Nucleus accumbens (tissue), 56 donors: ENCODE measurements at places on chromosomes 11 and 22.
A peak's percentile ranks its signal among the peaks of the same experiment; 100 is the strongest.

DNA sequence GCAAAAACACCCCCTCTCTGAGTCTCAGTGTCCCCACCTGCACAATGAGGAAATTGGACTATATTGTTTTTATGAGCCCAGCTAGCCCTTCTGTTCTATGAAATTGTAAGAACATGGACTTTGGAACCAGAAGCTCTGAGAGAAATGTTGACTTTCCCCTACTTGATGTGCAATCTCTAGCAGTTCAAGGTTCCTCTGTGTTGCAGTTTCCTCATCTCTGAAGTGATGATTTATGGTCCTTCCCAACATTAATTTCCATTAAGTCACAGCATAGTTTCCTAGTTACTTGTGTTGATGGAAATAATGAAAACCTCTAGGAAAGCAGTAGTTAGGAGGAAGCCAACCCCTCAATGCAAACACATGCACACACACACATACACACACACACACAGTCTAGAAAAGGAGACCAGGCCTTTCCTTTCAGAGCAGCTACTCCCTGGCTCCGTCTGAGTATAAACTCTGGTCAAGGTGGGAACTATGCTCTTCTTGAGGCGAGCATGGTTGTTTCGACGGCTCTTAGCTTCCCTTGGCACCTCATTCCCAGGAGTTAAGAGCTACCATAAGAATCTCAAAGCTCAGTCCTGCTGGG is 518.4 kb downstream of the SOX6 start:
- no peak for DNase-seq

GRCh38 chr22:48365386-48365785 is 1462.3 kb downstream of the BRD1 start:
- DNase-seq: no peak

DNA sequence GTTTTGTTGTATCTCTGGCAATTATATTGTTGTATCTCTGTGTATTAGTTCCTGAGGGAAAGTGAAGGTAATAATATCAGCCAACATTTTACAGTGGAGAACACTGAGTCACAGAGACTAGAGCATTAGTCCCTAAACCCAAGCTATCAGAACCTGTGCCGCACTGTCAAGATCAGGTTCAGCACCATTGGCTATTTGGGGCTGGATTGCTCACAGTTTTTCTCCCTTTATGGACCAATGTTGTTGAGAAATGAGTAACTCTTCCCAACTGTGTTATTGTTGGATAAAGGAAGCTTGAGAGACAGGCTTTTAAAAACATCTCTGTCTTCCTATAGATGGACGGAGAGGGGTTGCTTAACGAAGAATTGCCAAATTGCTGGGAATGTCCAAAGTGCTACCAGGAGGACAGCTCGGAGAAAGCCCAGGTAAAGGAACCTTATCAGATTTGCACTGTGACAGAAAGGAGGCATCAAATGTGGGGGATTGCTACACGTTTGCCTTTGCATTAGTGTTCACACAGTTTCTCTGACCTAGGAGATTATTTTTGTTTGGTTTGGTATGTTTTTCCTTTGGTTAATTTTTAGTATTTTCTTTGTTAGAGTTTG is 18.2 kb upstream of the GRK2 start:
- DNase-seq: no peak

DNA sequence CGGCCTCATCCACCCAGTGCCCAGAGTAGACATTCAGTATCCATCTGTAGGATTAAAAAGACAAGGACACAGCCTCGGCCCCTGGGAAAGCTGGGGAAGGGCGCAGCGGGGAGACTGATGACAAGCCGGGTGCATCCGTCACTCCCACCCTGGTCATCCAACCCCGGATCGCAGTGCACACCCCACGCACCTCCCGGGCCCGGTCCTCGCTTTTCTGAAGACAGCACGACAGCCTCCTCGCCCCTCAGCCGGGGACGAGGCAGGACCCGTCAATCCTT is 1.1 kb downstream of the FCHSD2 start:
- DNase-seq: peak; percentile 59

DNA sequence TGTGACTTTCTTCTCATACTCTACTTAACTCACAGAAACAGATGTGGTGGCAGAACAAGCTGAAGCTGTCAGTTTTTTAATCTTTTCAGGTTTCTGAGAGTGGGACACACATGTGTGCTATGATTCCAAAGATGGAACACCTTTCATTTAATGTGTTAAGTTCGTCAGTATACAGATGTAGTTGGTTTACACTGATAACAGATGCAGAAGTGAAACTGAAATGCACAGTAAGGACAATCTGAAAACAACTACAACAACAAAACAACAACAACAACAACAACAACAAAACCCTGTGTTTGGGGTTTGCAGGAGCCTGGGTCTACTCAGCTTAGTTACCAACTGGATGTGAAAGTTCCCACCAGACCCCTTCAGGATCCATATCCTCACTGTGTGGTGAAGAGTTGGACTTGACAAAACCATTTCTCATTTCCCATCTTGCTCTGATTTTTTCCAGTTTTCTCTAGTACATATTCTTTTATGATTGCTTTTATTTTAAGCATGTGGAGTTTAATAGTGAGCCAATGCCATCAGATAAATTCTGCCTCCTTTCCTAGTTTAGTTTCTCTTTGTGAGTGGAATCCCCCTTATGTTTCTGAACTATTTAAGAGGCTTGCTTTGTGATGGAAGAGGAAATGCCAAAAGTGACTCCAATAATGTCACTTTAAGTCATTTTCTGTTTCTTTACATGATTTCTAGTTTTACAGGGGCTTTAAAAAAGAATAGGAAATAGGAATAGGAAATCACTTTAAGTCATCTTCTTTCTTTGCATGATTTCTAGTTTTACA is 47.8 kb downstream of the ARHGAP42 start:
- no peak for DNase-seq

- DNase-seq: no peak
These were observed 959 bp downstream of the CCND1 start for GRCh38 chr11:69641681-69642548.

GRCh38 chr22:44269117-44269498 is 43.6 kb downstream of the SHISAL1 start:
- no peak for DNase-seq

DNA sequence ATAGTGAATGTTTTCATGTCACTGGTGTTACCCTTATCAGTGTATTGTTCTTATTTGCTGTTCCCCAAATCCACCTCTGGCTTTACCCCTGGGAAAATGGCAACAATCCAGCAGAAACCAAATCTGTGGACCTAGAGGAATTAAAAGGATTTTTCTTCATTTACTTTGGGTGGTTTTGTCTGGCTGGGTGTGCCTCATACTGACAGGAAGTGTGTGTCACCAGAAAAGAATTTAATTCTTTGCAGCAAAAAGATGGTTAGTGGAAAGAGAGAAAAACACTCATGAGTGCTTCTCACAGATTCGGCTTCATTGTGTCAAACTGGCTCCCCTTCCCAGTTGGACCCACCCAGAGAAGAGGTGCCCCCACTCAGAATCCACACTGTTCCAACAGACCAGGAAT is 38.9 kb downstream of the FZD4 start:
- no peak for DNase-seq

GRCh38 chr11:5986885-5987284 is at the start of gene OR52L1:
OR52L1 (minus strand) TSS chr11:5986985; CDS start chr11:5986930, 55 bp downstream.
- DNase-seq: no peak

DNA sequence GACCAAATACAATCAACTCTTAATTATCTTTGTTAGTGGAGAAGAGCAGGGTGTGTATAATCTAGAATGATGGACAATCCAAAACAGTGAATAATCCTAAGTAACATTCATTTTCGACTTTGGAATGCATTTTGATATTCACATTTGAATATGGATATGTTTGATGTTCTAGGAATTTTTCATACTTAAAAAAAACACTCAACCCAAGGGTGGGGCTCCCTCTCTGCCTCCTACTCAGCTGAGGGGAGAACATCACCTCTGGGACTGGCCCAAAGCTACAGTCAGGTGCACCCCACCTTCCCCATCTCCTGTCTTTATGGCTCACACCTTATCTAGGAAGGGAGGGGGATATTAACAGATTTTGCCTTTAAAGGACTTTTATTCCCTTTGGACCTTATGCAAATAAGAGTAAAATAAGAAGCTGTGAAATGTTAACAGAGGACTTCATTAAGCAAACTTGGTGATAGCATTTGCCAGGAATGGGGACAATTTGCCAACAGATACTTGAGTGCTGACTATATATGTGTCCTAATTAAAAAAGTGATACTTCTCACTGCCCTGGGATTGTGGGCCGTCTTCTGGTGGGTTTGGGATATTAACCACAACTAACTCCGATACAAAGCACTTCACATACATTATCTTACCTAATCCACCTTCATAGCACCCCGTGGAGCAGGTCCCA is 187.0 kb downstream of the ST3GAL4 start:
- DNase-seq: no peak

DNA sequence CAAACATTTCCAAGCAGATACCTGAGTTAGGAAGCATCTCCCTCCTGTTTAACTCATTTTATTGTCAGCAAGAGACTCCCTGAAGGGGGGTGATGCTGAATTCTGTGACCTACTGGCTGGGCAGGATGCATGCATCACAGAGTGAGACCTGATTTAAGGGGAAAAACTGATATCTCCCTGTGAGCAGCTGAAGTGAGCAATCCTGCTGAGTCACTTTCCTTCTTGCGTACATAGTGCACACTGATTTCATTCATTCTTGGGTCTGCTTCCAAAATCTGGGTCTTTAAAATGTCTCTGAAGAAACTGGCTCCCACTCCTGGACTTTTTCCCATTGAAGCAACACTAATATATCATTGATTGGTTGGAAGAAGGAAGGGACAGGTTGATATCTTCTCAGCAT is 23.3 kb downstream of the P4HA3 start:
- DNase-seq: no peak

DNA sequence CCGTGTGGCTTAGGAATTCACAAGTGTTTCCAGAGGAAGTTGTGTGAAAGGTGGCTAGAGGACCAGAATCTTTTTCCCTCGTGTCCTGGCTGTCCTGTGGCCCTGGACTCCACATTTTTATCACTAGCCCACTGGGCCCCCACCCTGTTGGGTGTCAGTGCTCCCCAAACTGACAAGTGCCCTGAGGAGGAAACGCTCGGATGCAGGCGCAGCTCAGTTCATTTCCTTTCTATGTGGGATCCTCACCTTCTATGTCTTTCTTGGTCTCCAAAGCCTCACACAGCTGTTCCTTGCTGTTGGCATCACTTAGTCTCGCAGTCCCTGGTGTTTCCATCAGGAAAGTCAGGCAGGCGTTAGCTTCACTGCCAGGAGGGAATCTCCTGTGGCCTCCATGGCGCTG is 68.0 kb upstream of the KCNQ1OT1 start:
- no peak for DNase-seq

DNA sequence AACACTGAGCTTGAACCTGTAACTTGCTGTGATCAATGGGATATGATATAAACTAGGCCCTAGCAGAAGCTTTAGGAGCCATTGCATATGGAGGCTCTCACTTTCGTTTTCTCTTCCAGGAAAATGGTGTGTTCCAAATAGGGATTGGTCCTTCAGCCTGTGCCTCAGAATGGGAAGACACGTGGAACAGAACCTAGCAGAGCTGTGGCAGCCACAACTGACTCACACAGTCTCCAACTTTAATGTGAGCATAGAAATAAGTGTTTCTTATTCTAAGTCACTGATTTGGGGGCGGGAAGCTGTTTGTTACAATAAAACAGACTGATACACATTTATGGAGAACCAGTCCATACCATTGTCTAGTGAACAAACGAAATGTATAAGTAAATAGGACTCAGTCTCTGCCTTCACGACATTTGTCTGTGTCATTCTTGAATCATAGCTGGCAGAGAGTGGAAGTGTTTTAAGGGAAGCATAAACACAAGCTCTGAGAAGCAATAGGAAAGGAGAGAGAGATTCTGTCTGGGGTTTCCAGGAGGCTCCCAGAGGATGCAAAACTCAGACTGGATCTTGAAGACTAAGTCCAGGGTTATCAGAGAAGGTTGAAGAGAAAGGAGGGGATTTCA is 97.3 kb downstream of the GALNT18 start:
- no peak for DNase-seq

- peak; percentile 52 for DNase-seq
These were observed 16.4 kb downstream of the CDKN1C start for GRCh38 chr11:2869134-2869526.

GRCh38 chr11:62791501-62792201 is at the start of gene TMEM223:
TMEM223 (minus strand) TSS chr11:62792006; CDS start chr11:62791994, 12 bp downstream.
- DNase-seq: peak; percentile 83

- no peak for DNase-seq
These were observed 41.1 kb upstream of the TOP3B start for GRCh38 chr22:22023581-22024137.

GRCh38 chr11:77340501-77340900 is 39.0 kb upstream of the GDPD4 start:
- DNase-seq: no peak

GRCh38 chr22:45818424-45819085 is 146.9 kb downstream of the ATXN10 start:
- no peak for DNase-seq

GRCh38 chr11:94219771-94220170 is 84.6 kb upstream of the IZUMO1R start:
- DNase-seq: no peak

- DNase-seq: no peak
These were observed 10.1 kb downstream of the RAG1 start for GRCh38 chr11:36577859-36578258.

GRCh38 chr11:132464939-132465338 is 1067.4 kb downstream of the OPCML start:
- DNase-seq: no peak

GRCh38 chr11:95790933-95791708 is 823 bp downstream of the CEP57 start:
- DNase-seq: peak; percentile 52

DNA sequence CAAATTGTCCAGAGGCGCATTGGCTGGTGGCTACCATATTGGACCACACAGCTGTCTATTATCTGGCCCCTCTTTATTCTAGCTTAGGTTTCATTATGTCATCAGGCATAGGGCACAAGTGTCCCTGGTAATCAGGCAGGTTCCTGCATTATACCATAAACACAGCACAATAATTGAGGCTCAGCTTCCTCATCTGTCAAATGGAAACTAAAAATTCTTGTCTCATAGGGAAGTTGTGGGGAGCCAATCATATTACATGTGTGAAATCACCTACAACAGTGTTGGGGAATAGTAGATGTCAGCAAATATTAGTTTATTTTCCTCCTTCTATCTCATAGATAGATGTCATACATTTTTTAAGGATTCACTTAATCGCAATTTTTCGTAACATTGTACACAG is 231.0 kb upstream of the SORL1-AS1 start:
- DNase-seq: no peak

DNA sequence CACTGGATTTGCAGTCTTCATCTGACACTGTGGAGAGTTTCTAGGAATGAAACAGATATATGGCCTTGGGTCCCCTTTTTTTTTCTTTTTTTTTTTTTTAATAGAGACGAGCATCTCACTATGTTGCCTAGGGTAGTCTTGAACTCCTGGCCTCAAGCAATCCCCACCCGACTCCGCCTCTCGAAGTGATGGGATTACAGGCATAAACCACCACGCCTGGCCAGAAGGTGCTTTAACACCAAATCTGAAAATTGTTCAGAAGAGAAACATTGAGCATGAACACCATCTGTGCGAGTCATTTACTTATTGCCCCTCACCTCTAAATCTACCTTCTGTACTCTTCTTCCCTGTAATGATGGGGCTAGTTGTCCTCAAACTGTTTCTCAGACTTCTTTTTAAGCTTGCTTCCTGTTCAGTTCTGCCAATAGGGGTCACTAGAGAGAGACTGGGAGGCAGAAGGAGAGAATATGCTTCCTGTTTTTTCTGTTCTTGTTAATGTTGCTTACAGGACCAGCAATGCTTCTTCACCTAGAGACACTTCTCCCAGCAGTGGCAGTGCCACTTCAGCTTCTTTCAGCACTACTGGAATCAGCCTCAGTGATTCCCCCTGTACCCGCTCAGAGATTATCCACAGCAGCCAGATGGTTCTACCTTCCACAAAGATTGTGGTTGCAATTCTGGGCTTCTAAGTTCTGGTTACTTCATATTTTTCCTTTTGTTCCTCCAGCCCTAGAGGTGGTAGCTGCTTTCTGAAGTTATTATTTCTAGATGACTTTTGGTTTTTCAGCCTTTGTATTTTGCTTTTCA is 20.8 kb upstream of the ZBED5 start:
- DNase-seq: no peak
